Stimulated activated CD4-positive, alpha-beta T cell treated with anti-CD3 and anti-CD28 coated beads, Interleukin-15, amount 100 ng/mL, for 48 hours (primary cell): ENCODE measurements at places on chromosomes 5 and 9.

- DNase-seq: no peak
These were observed 42.7 kb upstream of the FUBP3 start for GRCh38 chr9:130536701-130537107.

GRCh38 chr9:74775396-74775795 is 112.3 kb downstream of the TRPM6 start:
- no peak for DNase-seq

GRCh38 chr9:87869082-87869481 is 13.6 kb upstream of the SPATA31E1 start:
- DNase-seq: no peak

GRCh38 chr9:98108531-98109031 is 10.4 kb downstream of the TRIM14 start:
- no peak for DNase-seq

GRCh38 chr9:4680173-4680525 is 780 bp downstream of the CDC37L1 start:
- DNase-seq: no peak

DNA sequence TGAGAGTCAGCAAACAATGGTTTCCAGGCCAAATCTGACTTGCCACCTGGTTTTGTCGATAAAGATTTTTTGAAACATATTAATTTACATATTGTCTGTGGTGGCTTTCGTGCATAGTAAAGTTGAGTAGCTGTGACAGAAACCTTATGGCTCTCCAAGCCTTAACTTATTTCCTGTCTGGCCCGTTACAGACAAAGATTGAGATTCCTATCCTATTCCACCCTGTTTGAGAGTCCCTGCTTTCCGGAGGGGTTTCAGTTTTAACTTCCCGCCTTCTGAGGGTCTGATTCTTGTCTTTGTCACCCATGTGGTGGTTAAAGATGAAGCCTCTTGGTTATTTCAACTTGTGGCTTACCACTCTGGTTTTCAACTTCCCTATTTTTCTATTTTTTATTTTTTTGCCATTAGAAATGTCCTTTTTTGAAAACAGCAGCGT is 11.4 kb downstream of the OTULIN start:
- no peak for DNase-seq

GRCh38 chr9:89853931-89854330 is 249.1 kb downstream of the GADD45G start:
- no peak for DNase-seq

- no peak for DNase-seq
These were observed 28.6 kb downstream of the CSF2 start for GRCh38 chr5:132102101-132102701.

- DNase-seq: no peak
These were observed 7.7 kb downstream of the CXXC5 start for GRCh38 chr5:139655727-139656271.

- DNase-seq: no peak
These were observed 17.2 kb downstream of the STARD4 start for GRCh38 chr5:111495159-111495558.

- DNase-seq: no peak
These were observed 11.4 kb upstream of the LARP1 start for GRCh38 chr5:154743812-154744211.

GRCh38 chr9:312596-313320 is 98.1 kb downstream of the DOCK8 start:
- no peak for DNase-seq

GRCh38 chr5:62168506-62169281 is 137.3 kb upstream of the KIF2A start:
- no peak for DNase-seq

DNA sequence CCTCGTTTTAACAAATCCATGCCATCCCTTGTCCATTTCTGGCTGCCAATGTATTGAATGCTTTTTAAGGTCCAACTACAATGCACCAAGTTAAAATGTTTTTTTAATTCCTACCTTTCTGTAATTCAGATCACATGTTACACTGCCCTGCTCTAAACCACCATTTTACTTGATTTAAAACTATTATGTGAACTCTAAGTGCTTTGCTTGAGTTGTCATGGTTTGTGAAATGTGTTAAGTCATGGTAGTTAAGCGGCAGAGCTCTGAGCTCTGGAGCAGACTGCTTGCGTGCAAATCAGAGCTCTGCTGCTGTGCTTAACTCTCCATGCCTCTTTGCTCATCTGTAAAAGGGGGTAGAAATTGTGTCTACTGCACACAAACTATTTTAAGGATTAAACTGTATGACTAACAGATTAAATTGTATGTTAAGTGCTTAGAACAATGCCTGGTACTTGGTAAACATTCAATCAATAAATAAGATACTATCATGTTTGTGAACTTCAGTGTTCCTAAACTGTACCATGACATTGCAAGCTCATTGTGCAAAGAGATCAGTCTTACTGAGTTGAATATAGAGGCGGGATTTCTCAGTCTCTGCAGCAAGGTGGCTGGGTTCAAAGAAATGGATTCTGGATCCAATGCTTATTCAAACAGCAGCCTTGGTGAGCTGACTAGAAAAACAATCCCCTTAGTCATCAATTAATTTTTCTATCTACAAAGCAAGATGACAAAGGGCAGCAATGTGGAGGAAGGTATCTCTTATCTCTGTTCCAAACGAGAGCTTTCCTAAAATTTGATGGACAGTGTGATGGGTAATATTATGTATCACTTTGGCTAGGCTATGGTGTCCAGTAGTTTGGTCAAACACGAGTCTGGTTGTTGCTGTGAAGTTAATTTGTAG is 16.1 kb upstream of the CMBL start:
- DNase-seq: no peak

- no peak for DNase-seq
These were observed 13.5 kb downstream of the SETD9 start for GRCh38 chr5:56922922-56923321.

GRCh38 chr9:21060919-21061561 is 16.7 kb downstream of the IFNB1 start:
- no peak for DNase-seq

- no peak for DNase-seq
These were observed 521.3 kb downstream of the EFNA5 start for GRCh38 chr5:107149243-107150005.

GRCh38 chr9:16784002-16784401 is 86.5 kb downstream of the BNC2 start:
- no peak for DNase-seq

DNA sequence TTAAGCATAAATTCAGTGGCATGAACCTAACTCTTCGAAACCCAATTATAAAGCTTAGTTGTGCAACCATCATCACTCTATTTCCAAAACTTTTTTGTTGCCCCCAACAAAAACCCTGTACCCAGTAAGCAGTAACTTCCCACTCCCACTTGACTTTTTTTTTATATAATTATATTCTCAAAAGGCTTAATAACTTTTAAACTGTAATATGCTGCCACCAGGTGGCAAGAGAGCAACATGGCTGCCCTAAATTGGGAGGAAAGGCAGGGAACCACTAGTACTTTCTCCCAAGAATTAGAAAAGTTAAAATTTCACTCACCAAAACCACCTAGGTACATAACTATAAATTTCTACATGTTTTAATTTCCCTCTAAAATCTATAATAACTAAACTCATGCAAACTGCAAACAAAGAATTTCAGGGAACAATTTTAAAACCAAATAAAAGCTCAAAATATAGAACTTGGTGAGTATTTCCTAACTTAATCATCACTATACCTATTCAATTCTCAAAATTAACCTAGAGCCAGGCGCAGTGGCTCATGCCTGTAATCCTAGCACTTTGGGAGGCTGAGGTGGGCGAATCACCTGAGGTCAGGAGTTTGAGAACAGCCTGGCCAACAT is 50.2 kb upstream of the RNF38 start:
- DNase-seq: no peak

GRCh38 chr5:152379331-152379730 is 25.7 kb downstream of the NMUR2 start:
- DNase-seq: no peak

DNA sequence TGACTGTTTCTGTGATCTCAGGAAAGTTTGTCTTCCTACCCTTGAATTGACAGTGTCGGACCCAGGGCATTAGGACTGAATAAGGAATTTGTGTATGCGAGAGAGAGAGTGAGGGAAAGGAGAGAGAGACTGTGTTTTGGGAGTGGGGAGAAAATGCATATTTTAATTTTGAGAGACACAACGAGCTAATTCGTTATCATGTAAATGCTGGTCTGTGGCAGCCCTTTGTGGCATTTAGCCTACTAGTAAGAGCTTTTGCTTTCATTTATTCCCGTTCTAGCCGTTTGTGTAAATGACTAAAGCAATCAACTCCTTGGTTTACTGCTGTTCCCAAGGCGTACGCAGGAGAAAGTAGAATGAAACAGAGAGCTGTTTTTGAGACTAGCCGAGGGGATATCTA is 79.8 kb upstream of the MAMDC2 start:
- no peak for DNase-seq

DNA sequence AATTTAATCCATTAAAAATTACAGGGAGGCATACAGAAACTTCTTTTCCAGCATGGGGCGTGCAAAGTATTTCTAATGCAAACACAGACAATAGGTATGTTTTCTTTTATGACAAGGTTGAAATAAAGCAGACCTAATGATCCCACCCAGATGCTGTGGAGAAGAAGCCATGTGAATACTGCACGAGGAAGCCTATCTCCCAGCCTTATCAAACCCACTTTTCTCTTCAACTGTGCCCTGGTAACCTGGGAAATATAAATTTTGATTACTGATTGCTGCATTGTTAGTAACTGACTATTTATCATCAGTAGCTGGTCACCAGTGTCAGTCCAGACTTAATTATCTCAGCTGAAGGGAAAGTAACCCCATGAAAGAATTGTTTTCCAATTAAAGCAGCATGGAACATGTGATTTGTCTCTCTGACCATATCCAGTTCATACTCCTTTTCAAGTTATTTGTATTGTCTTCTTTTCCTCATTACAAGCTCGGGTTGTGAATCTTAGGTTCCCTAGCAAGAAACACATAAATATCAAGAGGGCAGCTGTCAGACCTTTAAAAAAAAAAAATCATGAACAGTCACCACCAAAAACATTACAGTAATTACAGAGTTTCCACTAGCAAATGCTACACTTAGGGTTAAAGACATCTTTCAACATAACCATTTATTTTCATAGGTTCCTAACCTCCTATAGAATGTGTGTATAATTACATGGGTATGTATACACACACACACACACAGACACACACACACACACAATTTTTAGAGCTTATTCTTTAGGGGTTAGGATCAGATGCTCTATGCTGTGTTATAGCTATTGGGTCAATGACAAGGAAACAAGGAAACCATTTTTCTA is 50.3 kb downstream of the SEMA6A start:
- DNase-seq: no peak

DNA sequence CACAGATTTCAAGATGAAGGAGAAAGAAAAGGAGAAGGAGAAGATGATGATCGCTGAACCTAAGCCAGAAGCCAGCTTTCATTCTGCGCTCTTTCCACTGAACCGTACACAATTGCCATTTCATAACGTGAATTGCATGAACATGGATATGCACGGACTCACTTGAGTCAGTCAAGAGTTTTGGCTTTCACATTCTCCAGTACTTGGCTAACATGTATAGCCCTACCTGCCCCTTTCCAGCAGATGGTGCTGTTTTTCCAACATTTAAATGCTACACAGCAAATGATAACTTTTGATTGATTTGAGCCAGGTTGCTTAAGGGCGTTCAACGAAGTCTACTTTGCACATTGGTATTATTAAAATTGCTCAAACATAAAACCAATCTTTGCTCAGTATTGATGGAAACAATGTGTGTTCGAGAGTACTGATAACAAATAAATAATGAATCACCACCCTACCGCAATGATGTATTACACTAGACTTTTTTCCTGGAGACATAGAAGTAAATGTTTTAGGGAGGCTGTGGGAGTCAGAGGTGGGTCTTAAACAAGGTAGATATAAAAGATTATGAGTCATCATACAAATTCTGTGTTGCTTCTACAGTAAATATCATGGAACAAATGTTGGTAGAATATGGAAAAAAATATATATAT is 196.4 kb downstream of the TRPM3 start:
- DNase-seq: no peak

DNA sequence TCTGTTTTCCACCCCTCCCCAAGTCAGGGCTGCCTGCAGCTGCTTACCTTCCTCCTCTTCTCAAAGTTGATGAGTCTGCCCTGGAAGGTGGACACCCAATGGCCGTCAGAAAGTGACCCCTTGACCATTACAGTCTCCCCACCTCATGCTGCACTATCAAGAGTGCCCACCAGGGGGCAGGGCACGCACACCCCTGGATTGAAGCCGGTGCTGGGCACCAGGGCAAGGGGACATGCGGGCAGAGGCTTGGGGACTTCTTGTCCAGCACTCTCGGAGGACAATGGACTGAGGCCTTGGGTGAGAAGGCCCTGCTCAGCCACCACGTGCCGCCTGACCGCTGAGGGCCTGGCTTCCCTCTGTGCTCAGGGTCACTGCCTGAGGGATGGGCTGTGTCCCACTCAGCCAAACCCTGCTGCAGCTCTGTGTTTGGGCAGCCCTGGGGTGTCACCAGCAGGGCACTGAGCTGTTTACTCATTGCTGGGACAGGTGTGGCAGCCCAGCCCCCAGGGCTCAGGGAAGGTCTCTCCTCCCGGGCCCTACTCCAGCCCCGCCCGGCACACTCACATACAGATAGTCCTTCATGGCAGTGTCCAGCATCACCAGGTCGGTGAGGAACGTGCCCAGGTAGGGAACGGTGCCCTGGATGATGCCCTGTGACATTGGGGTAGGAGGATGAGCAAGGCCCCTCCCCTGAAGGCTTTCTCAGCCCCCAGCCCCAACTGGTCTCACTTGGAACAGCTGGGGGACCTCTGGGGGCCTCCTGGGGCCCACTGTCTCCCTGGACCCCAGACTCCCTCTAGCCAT is 17.7 kb downstream of the RALGDS start:
- no peak for DNase-seq

- DNase-seq: no peak
These were observed 15.5 kb downstream of the ZBTB34 start for GRCh38 chr9:126875756-126876510.

- no peak for DNase-seq
These were observed 279.0 kb downstream of the AOPEP start for GRCh38 chr9:95005278-95006143.

DNA sequence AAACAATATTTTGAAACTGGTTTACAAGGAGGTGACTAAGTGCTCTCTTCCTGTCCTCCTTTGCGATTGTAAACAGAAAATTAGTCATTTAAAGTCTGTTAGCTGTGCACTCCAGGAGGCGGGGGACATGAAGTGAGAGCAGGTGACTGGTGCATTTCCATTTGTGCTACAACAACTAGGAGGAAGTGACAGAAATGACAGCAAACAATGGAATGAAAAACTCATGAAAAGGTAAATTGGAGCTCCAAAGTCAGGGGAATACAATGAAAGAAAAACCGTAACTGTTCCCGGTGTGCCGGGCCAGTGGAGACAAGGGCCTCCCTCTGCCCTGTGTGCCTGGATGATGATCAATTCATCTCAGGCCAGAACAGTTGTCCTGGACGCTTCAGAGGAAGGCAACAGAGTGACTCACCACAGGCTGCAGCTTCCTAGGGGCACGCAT is 439.9 kb downstream of the GADD45G start:
- DNase-seq: peak; percentile 8

- no peak for DNase-seq
These were observed 59.4 kb downstream of the GRAMD2B start for GRCh38 chr5:126482591-126482990.

- DNase-seq: no peak
These were observed 266.0 kb downstream of the DMAC1 start for GRCh38 chr9:7533376-7534090.

- DNase-seq: no peak
These were observed 7.9 kb upstream of the IER5L start for GRCh38 chr9:129185991-129186390.

- no peak for DNase-seq
These were observed 626.5 kb upstream of the ZNF608 start for GRCh38 chr5:125372694-125373631.

- DNase-seq: peak; percentile 41
These were observed 121.6 kb downstream of the OXCT1 start for GRCh38 chr5:41748631-41749030.
